Stromal cell of bone marrow (primary cell): ENCODE measurements at places on chromosomes 4 and X.

GRCh38 chr4:109125084-109125483 is 177.4 kb downstream of the COL25A1 start:
- DNase-seq: no peak

DNA sequence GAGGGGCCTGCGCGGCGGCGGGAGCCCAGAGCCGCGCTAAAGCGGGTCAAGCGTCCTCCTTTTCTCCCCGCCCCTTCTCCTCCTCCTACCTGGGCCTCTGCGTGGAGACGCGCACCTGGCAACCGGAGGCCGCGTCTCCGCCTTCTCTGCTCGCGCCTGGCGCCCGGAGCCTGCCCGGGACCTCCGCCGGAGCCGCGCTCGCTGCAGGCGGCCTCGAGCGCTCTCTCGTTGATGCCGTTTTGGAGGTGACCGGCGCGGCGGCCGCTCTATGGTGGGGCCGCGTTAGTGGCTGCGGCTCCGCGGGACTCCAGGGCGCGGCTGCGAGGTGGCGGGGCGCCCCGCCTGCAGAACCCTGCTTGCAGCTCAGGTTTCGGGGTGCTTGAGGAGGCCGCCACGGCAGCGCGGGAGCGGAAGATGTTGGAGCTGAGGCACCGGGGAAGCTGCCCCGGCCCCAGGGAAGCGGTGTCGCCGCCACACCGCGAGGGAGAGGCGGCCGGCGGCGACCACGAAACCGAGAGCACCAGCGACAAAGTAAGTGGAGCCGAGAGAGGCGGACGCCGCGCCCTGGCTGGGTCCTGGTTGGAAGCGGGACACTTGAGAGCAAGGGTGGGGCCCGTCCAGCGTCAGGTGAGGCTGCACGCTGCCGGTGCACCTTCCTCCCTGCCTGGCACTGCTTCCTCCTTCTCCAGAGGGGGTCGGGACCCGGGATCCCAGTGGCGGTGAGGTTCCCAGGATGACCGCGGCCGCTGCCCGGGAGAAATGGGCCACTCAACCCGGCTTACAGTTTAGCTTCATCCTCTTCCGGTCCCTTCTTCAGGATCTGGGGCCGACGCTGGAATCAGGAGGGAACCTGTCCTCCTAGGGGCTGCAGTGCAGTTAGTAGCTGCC is at the start of gene CDS1:
TSS of gene CDS1 (plus strand) at position 140 of the 888 bp plus-strand sequence. CDS start at position 415, 275 bp downstream.
- DNase-seq: no peak

GRCh38 chrX:128653524-128654060 is 601.4 kb upstream of the ACTRT1 start:
- no peak for DNase-seq

DNA sequence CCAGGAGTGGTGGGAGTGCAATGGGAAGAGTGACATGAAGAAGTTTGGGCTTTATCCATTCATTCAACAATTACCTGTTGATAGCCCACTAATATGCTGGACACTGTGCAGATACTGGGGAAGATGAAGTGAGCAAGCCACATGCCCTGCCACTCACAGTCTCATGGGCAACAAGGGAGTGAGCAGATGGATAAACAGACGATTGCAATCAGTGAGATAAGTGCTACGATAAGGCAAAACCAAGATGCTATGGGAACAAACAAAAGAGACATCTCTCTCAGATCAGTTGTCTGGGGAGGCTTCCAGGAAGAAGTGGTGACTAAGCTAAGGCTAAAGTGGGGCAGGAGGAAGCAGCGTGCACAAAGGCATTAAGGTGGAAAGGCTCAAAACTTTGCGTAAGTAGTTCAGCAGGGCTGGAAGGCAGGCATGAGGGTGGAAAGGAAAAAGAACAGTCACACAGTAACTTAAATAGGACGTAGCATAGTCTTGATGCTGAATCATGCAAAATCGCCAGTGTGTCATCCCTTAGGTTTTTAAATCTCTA is 31.7 kb downstream of the GAB3 start:
- no peak for DNase-seq

GRCh38 chrX:10965174-10965798 is 145.8 kb upstream of the HCCS start:
- no peak for DNase-seq

- no peak for DNase-seq
These were observed 211.3 kb upstream of the RPS6KA3 start for GRCh38 chrX:20477836-20478524.

DNA sequence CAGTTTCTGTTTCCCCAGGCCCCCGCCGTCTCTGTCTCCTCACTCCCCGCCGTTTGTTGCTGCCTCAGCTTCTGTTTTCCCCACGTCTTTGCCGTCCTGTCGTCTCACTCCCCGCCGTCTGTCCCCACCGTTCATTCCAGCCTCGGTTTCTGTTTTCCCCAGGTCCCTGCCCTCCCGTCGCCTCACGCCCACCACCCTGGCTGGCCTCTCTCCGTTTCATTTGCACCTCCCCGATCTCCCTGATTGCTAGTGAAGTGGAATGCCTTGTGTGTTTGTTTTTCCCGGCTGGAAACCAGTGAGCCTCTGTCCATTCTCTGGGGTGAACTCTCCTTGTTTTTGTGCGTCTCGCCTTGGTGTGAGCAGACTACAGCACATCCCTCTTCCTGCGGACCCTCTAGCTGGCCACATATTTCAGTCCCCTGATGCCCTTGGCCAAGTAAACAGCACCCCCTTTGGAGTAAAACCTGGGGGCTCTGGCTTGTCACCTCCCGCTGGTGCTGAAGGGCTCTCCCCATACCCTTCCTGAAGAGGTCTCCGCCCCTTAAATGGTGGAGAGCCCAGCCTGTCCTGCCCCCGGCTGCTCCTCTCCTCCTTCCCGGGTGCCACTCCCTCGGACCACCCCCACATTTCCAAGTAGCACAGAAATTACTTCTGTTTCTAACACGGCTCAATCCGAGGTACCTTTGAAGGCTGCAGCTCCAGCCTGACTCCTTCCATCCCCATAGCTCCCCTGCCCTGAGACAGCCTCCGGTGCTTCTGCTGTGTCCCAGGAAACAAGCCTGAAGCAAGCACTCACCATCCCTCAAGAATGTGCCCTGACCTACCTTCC is 13.2 kb downstream of the TMEM175 start:
- DNase-seq: no peak

GRCh38 chrX:110568441-110568840 is 209.8 kb downstream of the RTL9 start:
- DNase-seq: no peak

DNA sequence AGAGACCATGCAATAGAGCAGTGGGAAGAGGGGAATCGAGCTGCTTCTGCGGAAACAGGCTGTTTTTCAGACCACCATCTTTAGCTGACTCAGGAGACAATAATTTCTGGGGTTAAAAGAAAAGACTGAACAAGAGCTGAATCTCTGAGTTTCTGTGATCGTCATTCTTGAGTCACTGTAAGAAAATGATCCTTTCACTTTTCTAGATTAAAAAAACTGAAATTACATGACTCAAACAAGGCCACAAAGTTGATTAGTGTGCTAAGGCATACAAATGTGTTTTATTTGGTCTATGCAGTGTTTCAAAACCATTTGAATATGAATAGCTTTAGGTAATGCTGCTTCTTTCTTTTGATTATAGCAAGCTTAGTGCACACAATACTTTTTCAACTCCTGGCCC is 194.4 kb upstream of the RPL34 start:
- DNase-seq: peak; percentile 81

DNA sequence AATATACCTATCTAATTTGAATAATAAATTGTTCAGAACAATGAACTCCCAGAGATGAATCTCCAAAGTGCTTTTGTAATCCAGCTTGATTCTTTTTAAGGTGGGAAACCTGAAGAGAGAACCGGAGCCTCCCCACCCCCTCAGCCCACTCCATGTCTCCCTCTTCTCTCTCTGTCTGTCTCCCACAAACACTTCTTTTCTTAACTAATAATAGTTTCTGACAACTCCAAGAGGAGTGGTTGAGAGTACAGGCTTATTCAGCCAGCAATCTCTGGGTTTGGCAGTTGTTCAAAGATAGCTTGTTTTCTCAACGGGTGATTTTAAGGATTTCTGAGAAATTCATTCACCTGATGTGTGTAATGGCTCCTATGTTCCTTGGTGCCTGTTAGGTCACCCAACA is 23.4 kb downstream of the PPP4R3C start:
- DNase-seq: no peak

GRCh38 chr4:82560853-82561785 is 669 bp downstream of the TMEM150C start:
- DNase-seq: no peak

DNA sequence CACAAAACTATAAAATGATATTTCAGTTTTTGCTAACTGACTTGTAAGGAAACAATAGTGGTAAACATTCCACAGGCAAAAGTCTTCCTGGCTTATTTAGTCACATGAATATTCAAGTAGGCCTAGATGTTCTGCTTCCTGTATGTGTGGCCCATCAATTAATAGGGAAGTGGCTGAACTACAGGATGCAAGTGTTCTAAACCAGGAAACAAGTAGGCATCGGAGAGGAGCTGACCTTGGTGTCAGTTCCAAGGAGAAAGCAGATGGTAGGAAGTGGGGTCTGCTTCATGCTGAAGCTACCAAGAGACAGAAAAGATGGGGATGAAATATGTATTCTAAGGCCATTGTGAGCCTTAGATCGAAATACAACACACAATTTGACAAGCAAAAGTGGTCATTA is 149.7 kb downstream of the ANTXR2 start:
- no peak for DNase-seq

GRCh38 chrX:1323315-1323714 is 13.3 kb upstream of the IL3RA start:
- no peak for DNase-seq

DNA sequence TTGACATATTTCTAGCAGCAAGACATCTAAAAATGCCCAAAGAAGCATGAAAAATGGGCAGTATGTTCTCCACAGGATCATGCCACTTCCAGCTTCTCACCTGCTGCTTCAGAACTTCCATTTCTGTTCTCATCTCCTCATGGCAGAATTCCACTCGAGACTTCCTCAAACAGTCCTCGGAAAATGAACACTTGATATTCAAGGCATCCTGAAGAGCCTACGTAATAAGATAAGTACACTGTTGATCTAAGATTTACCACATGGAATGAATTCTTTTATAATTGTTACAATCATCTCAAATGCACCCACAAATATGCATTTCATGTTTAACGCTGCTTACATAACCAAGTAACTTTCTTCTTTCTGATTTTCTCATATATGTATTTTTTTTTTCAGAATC is 14.1 kb downstream of the TNIP3 start:
- no peak for DNase-seq

DNA sequence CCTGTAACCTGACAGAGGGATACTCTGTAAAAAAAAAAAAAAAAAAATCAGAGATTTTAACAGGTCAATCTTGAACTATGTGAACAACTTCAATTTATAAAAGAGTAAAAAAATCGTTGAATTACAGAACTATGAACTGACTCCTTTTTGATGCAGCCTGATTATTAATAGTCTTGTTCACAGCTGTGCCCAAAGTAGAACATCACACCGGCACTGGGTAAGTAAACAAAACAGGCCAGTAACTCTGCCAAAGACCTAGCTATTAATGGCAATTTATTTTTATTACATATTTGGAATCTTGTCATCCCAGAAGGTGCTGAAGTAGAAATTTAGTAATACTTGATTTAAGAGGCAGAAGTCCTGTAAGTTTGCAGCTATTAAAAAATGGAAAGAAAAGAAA is 31.4 kb downstream of the CPE start:
- no peak for DNase-seq

DNA sequence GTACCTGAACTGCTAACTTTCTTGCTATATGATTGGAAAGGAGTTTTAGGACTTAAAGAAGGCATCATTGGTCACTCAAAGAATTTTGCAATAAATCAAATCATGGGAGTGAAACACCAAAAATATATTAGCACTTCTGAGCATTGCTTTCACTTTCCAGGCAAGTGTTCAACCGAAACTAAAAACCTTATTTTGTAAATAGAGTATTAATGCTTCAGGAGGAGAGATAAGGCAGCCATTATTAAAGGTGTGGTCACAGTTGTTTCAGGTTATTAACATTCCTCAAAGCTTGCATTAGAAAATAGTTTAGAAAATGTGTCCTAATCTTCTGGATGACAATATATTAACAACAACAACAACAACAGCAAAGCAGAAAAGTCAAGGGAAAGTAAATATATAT is 92.3 kb upstream of the TLL1 start:
- DNase-seq: no peak

DNA sequence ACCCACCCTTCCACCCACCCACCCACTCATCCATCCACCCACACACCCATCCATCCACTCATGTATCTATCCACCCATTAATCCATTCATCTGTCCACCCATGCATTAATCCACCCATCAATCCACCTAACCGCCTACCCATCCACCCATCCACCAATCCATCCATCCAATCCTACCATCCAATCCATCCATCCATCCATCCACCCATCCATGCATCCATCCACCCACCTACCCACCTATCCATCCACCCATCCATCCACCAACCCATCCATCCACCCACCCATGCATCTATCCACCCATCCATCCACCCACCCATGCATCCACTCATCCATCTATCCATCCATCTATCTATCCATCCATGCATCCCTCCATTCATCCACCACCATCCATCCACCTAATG is 34.8 kb upstream of the AFAP1 start:
- no peak for DNase-seq

DNA sequence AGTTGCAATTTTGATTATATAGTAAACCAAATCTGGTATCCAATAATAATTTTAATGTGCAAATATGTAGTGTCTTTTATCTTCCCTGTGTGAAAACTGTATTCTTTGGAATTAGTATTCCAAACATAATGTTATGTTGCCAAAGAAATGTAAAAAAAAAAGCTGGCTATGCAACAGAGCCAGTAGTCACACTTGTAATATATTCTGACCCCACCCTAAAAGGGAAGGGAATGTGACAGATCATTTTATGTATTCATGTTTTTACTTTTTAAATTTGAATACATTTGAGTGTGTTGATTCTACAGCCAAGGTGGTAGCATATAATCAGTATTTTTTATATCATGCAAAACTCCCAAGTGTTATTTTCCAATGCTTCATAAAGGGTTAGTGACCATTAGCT is 27.9 kb upstream of the MCUB start:
- DNase-seq: no peak

DNA sequence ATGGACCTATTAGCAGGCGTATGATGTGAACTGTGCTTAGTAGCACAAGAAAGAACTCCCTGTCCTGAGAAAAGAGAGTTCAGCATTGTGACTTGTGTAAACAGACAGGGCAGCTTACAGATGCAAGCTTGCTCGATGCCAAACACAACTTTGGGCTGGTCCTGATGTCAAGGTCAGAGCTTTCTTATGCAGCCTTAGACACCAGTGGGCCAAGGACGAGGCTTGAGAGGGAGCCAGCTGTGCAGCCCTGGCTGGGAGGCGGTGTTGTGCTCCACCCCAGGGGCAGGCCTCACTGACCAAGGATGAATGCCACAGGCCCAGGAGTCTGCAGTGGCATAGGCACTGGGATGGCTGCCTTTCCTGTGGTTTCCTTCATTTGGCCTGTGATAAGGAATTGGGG is 35.4 kb downstream of the JADE1 start:
- no peak for DNase-seq

DNA sequence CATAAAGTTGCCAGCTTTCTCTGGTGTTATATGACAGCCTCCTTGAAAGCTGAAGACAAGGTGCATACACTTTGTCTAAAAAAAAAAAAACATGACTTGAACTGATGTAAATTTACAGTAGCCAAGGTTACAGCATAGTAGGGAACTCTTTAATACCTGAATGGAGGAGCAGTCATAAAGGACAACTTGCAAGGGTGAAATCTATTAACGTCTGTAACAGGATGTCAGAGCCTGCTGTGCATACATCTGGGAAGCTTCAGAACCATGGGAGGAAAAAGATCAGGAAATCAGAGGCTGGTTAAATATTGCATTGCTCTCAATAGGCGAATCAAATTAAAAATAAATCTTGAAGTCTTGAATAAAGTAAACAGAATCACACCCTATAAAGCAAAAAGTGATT is 484.0 kb upstream of the CTSO start:
- DNase-seq: no peak
